AG10803 (cell line): ENCODE measurements at places on chromosomes 5 and 9.
A peak's percentile ranks its signal among the peaks of the same experiment; 100 is the strongest.

DNA sequence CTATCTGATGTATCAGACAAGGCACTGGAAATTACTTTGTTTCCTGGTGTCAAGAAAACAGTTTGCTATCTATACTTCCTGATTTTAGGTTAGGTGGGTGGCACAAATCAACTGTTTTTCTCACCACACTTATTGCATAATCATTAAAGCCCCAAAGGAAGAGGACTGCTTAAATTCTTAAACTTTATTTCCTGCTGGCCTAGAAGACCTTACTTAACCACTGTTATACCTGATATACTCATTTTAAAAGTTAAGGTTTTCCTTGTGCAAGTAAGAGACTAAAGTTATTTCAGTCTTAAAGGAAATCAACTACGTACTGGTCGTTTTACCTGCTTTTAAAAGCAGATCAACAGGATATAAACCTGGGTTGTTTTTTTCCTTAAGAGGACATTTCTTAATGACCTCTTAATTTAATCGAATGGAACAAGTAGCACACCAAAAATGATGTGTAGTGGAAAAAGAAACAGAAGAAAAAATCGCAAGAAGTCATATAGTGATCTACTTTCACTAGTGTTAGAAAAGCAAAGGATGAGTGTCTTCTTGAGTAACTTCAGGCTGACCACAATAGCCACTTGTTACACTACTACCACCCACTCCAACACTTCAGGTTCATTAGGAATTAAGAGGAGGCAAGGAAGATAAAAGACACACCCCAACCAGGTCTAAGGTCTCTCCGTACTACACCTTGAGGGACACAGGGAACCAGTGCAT lies 974 bp downstream of the CLINT1 start:
- DNase-seq: peak; percentile 42

GRCh38 chr9:26510137-26510536 lies 382.5 kb downstream of the CAAP1 start:
- no peak for DNase-seq

- no peak for DNase-seq
Measured at GRCh38 chr9:70519912-70520724, 105.7 kb upstream of the KLF9 start.

- no peak for DNase-seq
Measured at GRCh38 chr5:85823462-85824426, 794.0 kb upstream of the COX7C start.

DNA sequence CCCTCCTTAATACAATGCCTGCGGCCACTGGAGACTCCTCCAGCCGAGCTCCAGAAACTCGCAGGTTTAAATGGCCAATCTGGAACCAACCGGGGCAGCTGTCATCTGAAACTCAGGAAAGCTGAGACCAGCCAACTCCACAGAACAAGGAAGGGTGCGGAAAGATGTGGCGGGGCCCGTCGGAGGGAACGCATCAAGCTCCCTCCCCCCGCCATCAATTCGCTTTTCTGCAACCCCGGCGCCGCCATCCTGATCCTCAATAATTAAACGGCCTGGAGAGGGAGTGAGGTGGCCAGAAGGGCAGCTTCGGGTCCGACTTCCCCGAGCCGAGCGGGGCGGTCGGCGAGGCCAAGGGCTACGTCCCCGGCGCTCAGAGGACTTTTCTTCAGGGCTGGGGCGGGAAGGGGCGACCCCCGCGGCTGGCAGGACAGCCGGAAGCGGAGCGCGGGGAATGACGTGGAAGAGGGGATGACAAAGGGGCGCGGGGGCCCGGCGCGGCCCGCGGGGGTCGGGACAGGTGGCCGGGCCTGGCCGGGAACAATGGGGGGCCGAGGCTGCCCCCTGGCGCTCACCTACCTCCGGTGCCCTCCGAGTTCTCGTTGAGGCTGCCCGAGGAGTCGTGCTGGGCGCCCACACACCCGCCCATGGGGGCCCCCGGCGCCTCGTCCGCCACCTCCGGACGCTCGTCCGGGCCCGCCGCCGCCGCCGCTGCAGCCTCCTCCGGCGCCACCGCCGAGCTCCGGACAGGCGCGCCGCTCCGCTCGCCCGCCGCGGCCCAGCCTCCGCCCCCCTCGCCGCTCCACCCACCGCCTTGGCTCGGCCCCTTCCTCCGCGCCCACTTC lies at the start of gene UBTD2:
TSS of gene UBTD2 (minus strand) at position 745 of the 842 bp plus-strand sequence. CDS start at position 646, 99 bp downstream.
- DNase-seq: peak; percentile 78

- no peak for DNase-seq
Measured at GRCh38 chr9:7479300-7479699, 320.3 kb downstream of the DMAC1 start.
